Prostate gland (tissue), 2 donors: ENCODE measurements at places on chromosomes 11 and 22.
A peak's percentile ranks its signal among the peaks of the same experiment; 100 is the strongest.

- H3K27ac ChIP-seq: peak overlapping the region; percentile 78
- H3K4me1 ChIP-seq: peaks cover 8% of the 10 kb centered on the region
- peak overlapping the region; percentile 15 for H3K4me3 ChIP-seq
- no peak for DNase-seq
- no peaks in the 10 kb centered on the region for H3K27me3 ChIP-seq
- no peaks in the 10 kb centered on the region for H3K36me3 ChIP-seq
Measured at GRCh38 chr11:11622340-11622706, 518 bp upstream of the GALNT18 start.

DNA sequence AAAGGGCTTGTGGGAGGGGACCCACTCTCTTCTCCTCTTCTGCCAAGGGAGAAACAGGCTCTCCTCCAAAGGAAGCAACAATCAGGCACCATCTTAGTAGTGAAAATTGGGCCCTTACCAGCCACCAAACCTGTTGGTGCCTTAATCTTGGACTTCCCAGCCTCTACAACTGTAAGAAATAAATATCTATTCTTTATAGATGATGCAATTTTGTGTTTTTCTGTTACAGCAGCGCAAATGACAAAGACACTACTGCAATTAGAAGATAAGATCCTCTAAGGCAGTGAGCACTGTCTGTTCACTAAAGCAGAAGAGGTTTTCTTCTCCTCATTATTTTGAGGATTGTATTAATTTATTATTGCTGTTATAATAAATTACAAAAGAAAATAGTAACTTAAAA is 691.4 kb upstream of the CCDC179 start:
- no peaks in the 10 kb centered on the region for H3K36me3 ChIP-seq
- H3K4me1 ChIP-seq: no peaks in the 10 kb centered on the region
- no peak for DNase-seq
- H3K27ac ChIP-seq: no peak overlapping the region

- H3K36me3 ChIP-seq: no peaks in the 10 kb centered on the region
- H3K27ac ChIP-seq: no peak overlapping the region
- H3K27me3 ChIP-seq: no peaks in the 10 kb centered on the region
- H3K4me1 ChIP-seq: peaks cover 8% of the 10 kb centered on the region
Measured at GRCh38 chr11:48101958-48102357, 114.7 kb upstream of the OR4B1 start.

GRCh38 chr22:38455530-38456271 is 702 bp upstream of the KCNJ4 start:
- H3K27ac ChIP-seq: no peak overlapping the region
- peak overlapping the region; percentile 23 for H3K4me3 ChIP-seq
- no peaks in the 10 kb centered on the region for H3K4me1 ChIP-seq
- H3K27me3 ChIP-seq: no peaks in the 10 kb centered on the region
- H3K36me3 ChIP-seq: no peaks in the 10 kb centered on the region

DNA sequence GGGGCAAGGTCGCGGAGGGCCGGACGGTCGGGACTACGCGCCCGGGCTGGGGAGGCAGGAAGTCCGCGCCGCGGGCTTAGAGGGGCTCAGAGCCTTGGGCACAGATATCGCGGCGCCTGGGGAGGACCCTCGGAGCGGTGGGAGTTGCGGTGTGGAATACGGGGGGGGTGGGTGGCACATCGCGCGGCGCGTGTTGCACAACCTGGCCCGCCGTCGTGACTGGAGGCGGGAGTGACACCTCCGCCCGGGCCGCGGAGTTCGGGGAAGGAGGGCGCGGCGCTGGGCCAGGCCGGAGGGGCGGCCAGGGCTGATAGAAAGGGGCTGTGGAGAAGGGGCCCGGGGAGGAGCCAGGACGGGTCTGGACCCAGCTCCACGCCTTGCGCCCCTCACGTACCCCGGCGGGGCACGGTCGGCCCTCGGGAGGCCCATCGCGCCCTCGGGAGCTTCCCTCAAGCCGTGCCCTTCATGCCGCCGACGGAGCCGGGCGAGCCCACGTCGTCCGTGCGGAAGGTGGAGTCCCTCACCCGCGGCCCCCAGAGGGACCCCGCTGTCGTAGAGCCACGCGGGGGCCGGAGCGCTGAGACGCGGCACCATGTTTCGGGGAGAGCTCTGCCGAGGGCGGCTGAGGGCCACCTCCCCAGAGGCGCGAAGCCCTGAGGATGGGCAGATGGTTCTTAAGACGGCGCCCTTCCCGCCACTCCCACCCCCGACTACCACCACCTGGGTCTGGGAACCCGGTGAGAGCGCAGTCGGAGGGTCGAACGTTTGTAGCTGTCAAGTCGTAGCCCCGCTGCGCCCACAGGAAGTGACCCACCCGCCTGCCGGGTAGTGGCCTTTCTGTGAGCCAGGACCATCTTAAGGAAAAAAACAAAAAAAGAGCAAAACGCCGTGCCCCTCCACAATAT is 729 bp downstream of the IL17RA start:
- peak overlapping the region; percentile 87 for H3K27ac ChIP-seq
- no peak for DNase-seq
- no peaks in the 10 kb centered on the region for H3K36me3 ChIP-seq
- H3K4me1 ChIP-seq: peaks cover 10% of the 10 kb centered on the region
- H3K4me3 ChIP-seq: peak overlapping the region; percentile 96

GRCh38 chr11:117941976-117942654 is 12.9 kb upstream of the TMPRSS13 start:
- no peaks in the 10 kb centered on the region for H3K27me3 ChIP-seq
- H3K27ac ChIP-seq: no peak overlapping the region
- H3K36me3 ChIP-seq: no peaks in the 10 kb centered on the region
- no peaks in the 10 kb centered on the region for H3K4me1 ChIP-seq
- DNase-seq: no peak
- H3K4me3 ChIP-seq: no peak overlapping the region

- H3K27me3 ChIP-seq: no peaks in the 10 kb centered on the region
- H3K27ac ChIP-seq: no peak overlapping the region
- DNase-seq: no peak
- no peak overlapping the region for H3K4me3 ChIP-seq
Measured at GRCh38 chr22:37610480-37611129, 2.0 kb downstream of the GGA1 start.

DNA sequence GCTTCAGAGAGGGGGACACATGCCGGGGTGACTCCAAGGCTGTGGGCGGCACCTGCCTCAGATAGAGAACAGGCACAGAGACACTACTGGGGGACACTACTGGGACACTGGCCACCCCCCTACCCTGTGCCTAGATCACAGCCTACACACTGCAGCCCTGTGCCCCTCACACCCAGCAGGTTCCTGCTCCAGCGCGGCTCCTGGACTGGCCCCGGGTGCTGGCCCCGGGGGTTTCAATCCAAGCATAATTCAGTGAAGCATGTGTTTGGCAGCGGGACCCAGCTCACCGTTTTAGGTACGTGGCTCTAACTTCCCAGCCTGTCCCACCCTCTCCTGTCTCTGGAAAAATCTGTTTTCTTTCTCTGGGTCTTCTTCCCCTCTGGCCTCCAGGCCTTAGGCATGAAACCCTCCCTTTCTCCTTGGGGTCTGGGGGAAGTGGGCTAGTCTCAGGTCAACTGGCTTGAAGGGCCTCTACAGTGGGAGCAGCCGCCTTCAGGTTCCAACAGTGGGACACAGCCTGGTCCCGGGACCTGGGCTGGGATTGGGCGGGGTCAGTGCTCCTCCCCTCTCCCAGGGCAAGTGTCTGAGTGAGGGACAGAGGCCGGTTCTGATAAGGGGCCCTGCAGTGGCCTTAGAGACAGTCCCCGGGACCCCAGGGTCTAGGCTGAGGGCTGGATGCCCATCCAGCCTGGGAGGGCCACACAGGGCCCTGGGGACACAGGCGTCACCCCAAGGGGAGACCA is 98.8 kb downstream of the CRYBB2 start:
- DNase-seq: no peak
- no peaks in the 10 kb centered on the region for H3K36me3 ChIP-seq
- no peak overlapping the region for H3K27ac ChIP-seq
- no peaks in the 10 kb centered on the region for H3K4me1 ChIP-seq
- H3K27me3 ChIP-seq: no peaks in the 10 kb centered on the region

- H3K36me3 ChIP-seq: no peaks in the 10 kb centered on the region
- no peak overlapping the region for H3K27ac ChIP-seq
- H3K27me3 ChIP-seq: peaks cover 5% of the 10 kb centered on the region
- no peak for DNase-seq
- no peak overlapping the region for H3K4me3 ChIP-seq
- no peaks in the 10 kb centered on the region for H3K4me1 ChIP-seq
Measured at GRCh38 chr22:27258616-27259172, 542.9 kb downstream of the MN1 start.

DNA sequence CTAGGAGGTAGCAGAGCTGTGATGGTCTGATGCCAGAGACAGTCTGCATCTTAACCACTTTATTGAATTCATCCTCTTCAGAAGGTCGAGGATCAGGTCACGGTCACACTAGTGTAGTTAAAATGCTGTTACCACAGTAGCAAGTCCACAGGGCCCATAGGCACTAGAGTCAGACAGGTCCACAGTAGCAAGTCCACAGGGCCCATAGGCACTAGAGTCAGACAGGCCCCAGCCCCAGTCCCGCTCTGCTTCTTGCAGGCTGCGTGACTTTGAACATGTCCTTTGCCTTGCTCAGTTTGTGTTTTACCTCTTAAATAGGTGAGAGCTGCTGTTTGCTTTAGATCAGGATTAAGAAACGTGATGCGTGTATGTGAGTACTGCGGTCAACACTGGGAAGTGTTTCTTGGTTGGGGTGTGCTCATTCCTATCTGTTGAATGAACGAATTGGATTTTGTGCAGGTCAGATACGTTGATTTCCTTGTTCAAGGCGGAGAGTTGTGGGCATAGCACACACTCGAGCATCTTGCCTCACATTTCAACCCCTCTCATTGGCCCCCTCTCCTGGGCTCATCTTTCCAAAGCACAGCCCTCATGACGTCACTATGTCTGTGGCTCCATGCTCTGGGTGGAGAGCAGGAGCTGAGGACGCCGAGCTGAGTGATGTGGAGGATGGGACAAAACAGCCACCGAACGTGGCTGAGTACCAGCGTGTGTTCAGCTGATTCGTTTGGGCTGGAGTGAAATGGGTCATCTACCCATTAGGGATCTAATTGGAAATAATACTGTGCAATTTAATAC is 191.7 kb downstream of the TBC1D22A start:
- DNase-seq: no peak
- no peaks in the 10 kb centered on the region for H3K36me3 ChIP-seq
- no peak overlapping the region for H3K27ac ChIP-seq

GRCh38 chr11:46249103-46249937 is 28.1 kb upstream of the CREB3L1 start:
- H3K27ac ChIP-seq: no peak overlapping the region
- H3K4me3 ChIP-seq: no peak overlapping the region
- no peaks in the 10 kb centered on the region for H3K4me1 ChIP-seq
- no peak for DNase-seq
- no peaks in the 10 kb centered on the region for H3K36me3 ChIP-seq
- no peaks in the 10 kb centered on the region for H3K27me3 ChIP-seq

DNA sequence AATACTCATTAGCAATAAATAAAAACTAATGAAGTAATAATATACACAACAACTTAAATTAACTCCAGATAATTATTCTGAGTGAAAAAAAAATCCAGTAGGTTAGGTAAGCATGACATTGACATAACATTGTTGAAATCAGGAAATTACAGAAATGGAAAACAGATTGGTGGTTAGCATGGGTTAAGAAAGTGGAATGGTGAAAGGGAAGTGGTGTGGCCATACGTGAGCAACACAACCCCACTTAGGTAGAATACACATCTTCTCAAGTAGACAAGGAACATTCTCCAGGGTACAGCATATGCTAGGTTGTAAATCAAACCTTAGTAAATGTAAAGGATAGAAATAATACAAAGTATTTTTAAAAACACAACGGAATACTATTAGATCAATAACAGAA is 30.2 kb upstream of the CLTCL1 start:
- H3K4me3 ChIP-seq: no peak overlapping the region
- no peak for DNase-seq
- no peaks in the 10 kb centered on the region for H3K36me3 ChIP-seq
- no peaks in the 10 kb centered on the region for H3K27me3 ChIP-seq

DNA sequence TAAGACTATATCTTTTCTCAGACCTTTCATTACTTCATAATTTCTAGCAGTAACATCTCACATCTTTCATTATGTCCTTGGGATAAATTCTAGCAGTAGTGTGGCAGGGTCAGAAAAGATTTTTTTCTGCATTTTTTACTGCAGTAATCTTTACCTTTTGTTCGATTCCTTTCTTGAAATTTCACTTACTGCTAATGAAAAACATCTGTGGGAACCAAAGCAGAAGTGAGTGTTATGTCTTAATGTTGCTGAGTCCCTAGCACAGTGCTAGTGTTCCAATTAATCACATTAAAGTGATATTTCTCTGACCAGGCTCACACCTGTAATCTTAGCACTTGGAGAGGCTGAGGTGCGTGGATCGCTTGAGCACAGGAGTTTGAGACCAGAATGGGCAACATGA is 123.6 kb downstream of the EHF start:
- no peaks in the 10 kb centered on the region for H3K4me1 ChIP-seq
- H3K27me3 ChIP-seq: no peaks in the 10 kb centered on the region
- no peak overlapping the region for H3K27ac ChIP-seq
- no peak overlapping the region for H3K4me3 ChIP-seq
- H3K36me3 ChIP-seq: no peaks in the 10 kb centered on the region

GRCh38 chr11:65378208-65378927 is 4.1 kb downstream of the SLC25A45 start:
- H3K36me3 ChIP-seq: no peaks in the 10 kb centered on the region
- DNase-seq: no peak
- no peaks in the 10 kb centered on the region for H3K27me3 ChIP-seq

DNA sequence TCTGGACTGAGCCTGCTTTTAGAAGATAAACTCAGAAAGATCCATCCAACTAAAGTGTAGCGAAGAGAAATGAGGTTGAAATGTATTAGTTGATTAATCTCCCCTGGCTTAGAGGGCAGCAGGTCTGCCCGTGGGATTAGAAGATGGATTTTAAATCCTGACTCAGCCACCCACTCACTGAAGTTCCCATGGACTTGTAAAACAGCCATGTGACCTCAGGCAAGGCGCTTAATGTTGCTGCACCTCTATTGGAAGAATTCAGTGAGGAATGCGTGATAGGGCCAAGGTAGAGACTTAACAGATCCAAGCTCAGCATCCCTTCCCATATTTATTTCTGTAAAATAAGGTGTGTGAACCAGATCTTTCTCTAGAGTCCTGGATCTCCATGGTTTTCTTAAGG is 45.1 kb upstream of the ELF5 start:
- no peak for DNase-seq
- no peak overlapping the region for H3K27ac ChIP-seq
- H3K4me1 ChIP-seq: no peaks in the 10 kb centered on the region
- H3K4me3 ChIP-seq: no peak overlapping the region

DNA sequence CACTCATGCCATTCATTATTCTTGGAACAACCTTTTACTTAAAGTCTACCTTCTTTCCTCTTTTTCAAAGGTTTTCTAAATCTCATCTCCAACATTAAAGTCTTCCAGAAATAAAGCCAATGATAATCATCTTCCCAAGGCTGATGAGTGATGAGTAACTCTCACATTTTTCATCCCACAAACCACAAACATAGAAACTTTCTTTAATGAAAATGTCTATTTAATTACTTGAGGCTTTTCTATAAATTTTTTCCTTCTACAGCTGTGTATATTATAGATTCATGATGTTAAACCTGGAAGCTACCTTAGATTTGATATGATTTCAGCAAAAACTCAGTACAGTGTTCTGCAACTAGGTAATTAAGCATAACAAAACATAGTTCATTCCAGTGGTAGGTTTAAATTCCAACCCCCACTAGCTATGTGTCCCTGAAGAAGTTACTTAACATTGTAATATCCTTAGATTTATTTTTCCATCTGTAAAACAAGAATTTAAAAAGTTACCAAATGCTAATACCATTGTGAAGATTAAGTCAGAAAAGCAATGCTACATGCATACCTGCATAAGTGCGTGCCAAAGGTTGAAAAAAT is 845.4 kb downstream of the KCNA4 start:
- H3K4me1 ChIP-seq: no peaks in the 10 kb centered on the region
- no peaks in the 10 kb centered on the region for H3K36me3 ChIP-seq
- no peaks in the 10 kb centered on the region for H3K27me3 ChIP-seq
- H3K27ac ChIP-seq: no peak overlapping the region
